ENCODE measurements at places on chromosomes 1 and 21.

GRCh38 chr1:215321802-215322201 lies 239.3 kb downstream of the KCNK2 start:
- no peak for DNase-seq

DNA sequence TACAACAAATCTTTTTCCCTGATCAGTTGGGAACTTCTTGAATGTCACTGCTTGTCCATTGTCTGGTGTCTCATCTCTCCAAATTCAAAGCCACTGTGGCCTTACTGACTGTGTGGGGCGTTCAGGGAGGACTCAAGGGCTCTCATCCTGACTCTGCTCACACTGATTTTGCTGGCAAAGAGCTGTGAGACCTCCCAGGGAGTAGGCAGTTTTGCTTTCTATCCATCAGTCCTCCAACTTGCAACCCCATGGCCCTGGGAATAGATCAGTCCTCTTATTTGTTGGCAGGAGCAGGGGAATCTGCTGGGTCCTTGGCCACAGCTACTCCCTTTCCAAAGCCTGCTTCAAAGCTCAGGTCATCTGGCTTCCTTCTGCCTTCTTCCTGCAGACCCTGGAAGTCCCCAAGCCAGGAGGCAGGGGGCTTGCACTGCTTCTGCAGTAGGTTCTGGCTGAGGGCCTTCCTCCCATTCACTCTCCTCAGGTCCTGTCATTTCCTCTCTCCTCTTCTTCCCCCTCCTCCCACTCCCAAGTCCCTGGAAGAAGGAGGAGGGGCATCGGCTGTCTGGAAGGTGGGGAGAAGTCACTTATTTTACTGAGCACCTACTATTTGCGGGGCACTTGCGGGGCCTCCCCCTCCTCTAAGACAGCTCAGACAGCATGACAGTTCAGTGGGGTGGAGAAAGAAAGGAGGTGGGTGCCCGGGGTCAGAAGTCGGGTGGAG lies 876 bp upstream of the NAV1 start:
- DNase-seq, result no peak

GRCh38 chr1:82612986-82613385 lies 812.3 kb downstream of the ADGRL2 start:
- no peak for DNase-seq

- no peak for DNase-seq
Observed at GRCh38 chr21:33278721-33279120, 12.6 kb downstream of the IL10RB start.

- DNase-seq, result peak; percentile 41
Observed at GRCh38 chr1:27602462-27603308, 1.3 kb downstream of the AHDC1 start.

DNA sequence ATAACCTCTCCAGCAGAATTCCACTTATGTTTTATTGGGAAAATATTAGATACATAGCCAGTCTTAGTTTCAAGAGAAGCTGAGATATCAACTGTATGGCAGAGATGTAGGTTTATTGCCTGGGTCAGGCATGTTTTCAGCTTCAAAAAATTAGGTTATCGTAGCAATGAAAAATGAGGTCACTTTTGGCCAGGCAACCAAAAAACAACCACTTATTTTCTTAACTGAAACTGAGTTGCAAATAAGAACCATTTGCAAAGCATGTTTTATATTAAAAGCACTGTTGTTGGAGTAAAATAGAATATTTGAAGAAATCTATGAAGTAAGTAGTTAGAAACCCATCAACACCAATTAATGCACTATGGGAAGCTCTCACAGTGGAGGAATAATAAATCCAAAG lies 5.5 kb upstream of the OR6Y1 start:
- DNase-seq, result no peak

GRCh38 chr1:214186103-214186824 lies 94.7 kb upstream of the SMYD2 start:
- no peak for DNase-seq

- DNase-seq, result no peak
Observed at GRCh38 chr1:167500283-167500860, 18.0 kb downstream of the CD247 start.

DNA sequence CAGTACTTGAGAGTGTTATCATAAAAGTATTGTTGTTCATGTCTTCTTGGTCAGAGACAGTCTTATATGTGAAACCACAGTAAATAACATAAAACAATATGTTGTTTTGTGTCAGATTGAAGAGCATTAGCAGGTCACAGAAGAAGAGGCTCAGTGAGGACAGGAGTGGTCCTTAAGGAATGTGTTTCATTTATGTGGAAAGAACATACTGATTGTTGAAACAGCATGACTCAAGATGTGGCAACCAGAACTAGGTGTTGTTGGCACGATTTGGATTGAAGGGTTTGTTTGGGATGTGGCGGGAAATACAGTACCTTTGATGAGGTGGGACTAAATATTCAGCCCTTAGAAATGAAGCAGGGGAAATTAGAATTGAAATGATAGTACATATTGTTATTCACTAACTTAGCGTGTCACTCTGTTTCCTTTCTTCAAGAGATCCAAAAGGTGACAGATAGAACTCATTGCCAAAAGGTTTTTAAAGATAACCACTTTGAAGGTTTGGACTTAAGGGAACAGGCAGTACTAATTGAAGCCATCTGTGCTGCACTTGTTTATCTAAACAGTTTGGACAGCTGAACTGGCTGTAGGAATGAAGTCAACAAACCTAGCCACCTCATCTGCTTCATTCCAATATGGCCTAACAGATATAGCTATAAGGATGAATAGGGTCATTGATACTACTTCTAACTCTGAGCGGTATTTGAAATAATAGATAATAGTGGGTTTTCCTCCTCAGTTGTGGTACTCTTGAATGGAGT lies 14.4 kb downstream of the RALGPS2 start:
- DNase-seq, result peak; percentile 63

- DNase-seq, result peak; percentile 63
Observed at GRCh38 chr1:155938220-155938627, 3.2 kb upstream of the RXFP4 start.

DNA sequence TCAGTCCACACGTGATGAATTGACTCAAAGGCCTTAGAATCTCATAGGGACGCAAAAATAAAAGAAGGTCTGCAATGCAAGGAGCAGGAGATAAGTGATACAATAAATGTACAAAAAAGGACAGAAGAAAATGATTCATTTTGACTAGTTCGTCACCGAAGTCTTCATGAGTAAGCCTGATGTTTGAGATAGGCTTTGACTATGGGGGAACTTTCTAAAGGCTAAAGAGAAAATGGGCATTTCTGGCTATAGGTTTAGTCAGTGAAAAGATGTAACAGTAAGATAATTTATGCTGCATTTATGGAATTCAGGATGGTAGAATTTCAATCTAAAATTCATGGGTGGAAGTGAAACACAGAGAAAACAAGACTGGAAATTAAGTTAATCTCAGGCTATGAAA lies 163.0 kb downstream of the ADGRL4 start:
- DNase-seq, result peak; percentile 68
